H9 (cell line): ENCODE measurements at places on chromosomes 1 and 21. TPM values are rescaled to one million over a fixed set of nuclear protein-coding genes. Genes with fewer than 3 reads are reported as not detected.

Gene VWA1
- 55.6 and 57.1 TPM in 2 replicates for total RNA-seq

Gene PTGFR
- not detected in 2 replicates for total RNA-seq

Gene KIAA1614
- total RNA-seq = 0.88 and 1.3 TPM in 2 replicates

Gene PSMB4
- 413 and 429 TPM in 2 replicates for total RNA-seq

Gene PCNT
- 39.6 and 40.6 TPM in 2 replicates for total RNA-seq

Gene KRTAP7-1
- not detected in 2 replicates for total RNA-seq

Gene ZBTB21
- total RNA-seq = 17.4 and 18.1 TPM in 2 replicates

Gene SLC30A1
- total RNA-seq = 17.1 and 17.3 TPM in 2 replicates

Gene TRAF3IP3
- total RNA-seq = not detected in 2 replicates

Gene S100A5
- total RNA-seq = not detected in 2 replicates

Gene SLC1A7
- total RNA-seq = not detected in 2 replicates
